ENCODE measurements at places on chromosomes 11 and 22.

DNA sequence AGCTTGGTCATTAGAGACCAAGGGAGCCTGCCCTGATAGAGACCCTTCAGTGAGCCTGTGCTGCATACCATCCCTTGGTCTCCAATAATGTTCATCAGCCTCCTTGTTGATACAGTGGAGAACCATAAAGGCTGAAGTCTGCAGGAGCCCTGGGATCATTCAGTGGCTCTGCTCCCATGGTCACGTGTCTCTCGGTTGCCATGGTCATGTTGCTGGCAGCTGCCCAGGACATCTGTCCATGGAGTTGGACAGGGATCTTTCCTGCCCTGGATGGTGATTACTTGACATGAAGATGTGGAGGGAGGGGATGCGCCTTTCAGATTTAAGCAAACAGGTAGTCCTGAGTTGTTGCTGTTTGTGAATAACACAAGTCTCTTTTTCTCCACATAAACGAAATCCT, 38.2 kb downstream of the CYB5R2 start:
- DNase-seq = no peak

GRCh38 chr22:21933910-21934309, 18.7 kb downstream of the PPM1F start:
- no peak for DNase-seq

GRCh38 chr11:3138178-3139085, 26.7 kb downstream of the OSBPL5 start:
- DNase-seq = no peak

DNA sequence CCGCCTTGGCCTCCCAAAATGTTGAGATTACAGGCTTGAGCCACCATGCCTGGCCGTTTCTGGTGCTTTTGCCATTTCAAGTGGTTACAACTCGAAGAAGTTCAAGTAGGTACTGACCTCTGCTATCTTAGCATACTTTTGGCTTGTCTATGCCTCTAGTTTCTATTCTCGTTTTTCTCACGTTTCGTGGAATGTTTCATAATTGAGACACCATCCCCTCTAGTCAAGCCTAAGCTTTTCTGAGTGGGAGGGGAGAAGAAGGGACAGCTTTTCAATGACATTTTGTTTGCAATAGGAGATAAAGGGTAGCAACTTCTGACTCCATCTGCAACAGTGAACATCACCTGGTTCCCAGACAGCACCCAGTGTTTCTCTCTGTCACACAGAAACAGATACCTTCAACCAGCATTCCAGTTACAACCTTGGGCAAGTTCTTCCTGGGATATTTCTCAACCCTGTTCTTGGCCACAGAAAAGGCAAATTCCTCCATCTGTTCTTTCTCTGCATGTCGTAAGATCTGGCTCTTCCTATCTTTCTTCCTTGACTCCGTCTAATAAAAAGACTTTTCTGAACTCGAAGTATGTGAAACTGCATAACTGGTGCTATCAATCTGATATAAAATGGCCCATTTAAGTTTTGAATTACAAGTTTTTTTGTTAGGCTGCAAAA, 25.5 kb downstream of the DDI1 start:
- no peak for DNase-seq

DNA sequence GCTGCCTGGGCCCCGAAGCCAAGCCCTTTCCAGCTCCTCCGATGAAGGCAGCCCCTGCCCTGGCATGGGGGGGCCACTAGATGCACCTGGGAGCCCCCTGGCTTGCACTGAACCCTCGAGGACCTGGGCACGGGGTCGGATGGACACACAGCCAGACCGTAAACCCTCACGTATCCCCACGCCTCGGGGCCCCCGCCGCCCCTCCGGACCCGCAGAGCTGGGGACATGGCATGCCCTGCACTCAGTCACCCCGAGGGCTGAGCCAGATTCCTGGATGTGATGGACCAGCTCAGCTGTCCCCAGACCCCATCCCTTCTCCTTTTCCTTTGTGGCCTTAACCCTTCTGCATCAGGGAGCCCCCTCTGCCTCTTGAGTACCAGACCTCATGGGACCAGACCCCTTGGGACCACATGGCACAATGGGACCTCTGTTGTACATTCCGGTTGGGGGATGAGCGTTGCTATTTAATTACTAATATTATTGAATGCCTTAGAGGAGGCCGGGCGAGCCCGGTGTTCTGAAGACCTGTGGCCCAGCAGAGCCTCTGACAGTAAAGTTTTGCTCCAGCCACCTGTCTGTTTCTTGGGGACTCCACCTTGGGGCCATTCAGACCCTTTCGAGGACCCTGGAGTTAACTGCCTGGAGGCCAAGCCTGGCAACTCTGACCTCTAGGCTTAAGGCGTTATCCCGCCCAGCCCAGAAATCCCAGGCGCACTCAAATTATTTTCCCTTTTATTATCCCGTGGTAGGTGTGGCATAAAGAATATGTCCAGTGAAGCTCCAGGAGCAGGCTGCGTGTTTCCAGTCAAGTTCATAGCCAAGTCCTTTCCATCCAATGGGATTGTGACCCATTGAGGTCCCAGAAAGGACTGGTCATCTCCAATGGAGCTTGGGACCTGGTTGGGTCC, 3.0 kb downstream of the RASL10A start:
- DNase-seq = no peak

GRCh38 chr11:68002938-68003845, 705 bp downstream of the UNC93B1 start:
- peak; percentile 61 for DNase-seq

DNA sequence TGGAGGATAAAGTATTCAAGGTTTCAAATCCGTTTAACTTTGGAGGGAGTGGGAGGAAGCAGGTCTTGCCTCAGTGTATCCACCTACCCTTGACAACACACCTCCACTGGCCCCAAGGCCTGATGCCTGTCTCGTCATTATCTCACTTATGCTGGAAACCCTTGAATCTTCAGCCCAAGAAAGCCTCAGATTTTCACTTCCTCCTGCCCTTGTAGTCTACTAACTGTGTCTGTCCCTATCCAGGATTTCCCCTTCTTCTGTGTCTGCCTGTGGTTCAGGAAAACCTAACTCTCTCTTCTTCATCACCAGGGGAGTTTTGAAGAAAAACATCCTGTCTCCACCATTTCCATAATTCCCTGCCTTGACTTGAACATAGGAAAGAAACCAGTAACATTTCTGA, 56.1 kb downstream of the SYT9 start:
- DNase-seq = no peak

DNA sequence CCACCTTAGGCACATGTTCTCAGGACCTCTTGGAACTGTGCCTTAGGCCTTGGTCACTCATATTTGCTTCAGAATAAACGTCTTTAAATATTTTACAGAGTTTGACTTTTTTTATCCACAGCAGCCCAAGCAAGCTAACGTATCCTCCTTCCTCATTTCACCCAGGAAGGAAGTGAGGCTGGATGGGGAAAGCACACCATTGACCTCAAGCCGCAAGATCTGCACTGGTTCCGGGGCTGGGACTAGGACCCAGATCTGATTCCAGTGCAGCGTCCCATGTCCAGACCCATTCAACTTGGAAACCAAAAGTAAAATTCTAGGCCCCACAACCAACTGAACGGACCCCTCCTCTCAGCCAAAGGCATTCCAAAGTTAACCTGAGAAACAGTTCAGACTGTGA, 2.4 kb upstream of the LGALS12 start:
- peak; percentile 14 for DNase-seq

All from CD4-positive, alpha-beta T cell treated with Interleukin-17A for 1 hour (primary cell).